T-helper 1 cell (primary cell): ENCODE measurements at places on chromosomes 5 and 9.

GRCh38 chr5:31934156-31934555 lies 240.0 kb downstream of the GOLPH3 start:
- no peak for DNase-seq

DNA sequence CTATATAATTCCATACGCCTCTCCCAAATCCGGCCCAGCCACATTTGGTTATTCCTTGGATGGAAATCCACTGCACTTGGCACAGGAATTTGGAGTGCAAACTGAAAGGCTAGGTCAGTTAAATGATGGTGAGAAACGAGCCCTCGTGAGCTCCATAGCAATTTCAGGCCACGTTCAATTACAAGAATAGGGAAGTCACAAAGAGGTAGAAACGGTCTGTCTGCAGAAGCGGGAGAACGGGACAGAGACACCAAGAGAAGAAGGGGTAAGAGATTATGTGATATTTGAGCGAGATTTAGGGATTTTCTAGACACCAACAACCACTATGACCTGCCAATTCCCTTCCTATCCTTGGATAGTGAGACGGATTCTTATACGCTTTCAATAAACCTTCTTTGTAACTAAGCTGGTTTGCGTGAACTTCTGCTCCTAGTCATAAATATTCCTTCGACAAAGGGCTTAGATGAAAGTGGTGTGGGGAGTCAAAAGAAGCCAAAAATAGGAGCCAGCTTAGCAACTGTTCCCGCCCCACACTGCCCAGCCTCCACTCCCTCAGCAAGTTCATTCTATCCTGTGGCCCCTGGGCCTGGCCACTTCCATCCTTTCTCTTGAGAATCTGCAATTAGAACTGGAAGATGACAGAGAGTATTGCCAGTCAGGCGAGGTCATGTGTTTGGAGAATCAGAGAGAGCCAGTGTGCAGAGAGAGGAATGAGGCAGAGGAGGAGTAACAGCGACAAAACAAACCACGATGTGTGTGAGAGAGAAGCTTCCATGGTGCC lies 118.4 kb downstream of the ZNF608 start:
- no peak for DNase-seq

- DNase-seq, result no peak
Observed at GRCh38 chr9:9286001-9286400, 1326.8 kb downstream of the PTPRD start.

GRCh38 chr9:79610019-79610631 lies 38.4 kb downstream of the TLE4 start:
- DNase-seq, result no peak

DNA sequence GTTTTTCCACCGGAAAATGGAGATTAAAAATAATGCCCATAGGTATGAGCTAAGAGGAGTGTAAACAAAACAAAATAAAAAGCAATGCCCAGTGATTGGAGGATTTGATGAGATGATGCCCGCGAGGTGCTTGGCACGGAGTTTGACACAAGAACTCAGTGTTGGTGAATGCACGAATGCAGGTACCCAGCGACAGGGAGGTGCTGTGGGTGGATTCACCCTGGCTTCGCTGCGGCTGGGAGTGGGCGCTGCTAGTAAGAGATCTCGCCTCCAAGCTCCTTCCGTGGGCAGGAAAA lies 526 bp upstream of the STXBP1 start:
- DNase-seq, result no peak

DNA sequence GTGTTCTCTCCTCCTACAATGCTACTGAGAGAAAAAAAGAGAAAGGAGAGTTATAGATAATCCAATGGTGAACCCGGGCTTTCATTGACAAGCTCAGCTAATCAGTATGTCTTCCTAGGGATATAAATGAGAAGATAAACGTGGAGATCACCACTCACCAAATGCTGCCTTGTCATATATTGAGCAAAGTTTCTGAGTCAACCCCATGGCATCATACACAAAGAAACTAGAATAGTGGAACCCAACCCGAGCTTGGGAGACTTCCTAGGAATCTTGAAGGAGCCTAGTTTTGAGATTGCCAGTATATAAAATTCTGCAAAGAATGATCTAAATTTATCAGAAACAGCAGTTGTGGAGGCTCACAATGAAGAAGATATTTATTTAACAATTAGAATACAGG lies 47.8 kb downstream of the PTPN3 start:
- no peak for DNase-seq

DNA sequence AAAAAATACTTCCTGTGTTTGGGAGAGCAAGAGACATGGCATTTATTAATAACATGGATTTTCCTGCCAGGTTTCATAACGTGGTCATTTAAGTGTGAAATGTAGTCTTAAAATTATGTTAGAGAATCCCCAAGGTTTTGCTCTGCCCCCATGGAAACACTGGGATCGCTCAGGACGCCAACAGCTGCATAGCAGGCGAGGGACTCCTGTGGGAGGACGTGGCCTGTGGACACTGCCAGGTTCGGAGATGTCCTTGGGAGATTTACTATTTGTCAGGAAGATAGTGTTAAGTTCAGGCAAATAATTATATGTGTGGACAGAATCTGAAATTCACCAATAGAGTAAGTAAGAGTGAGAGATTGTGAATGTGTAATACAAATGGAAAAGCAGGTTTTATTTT lies 977 bp downstream of the BTNL9 start:
- no peak for DNase-seq

GRCh38 chr5:87405472-87406155 lies 7.1 kb downstream of the CCNH start:
- no peak for DNase-seq

GRCh38 chr5:108531367-108532128 lies 149.7 kb upstream of the FBXL17 start:
- DNase-seq, result no peak

- no peak for DNase-seq
Observed at GRCh38 chr5:78591972-78592700, 56.4 kb downstream of the LHFPL2 start.

DNA sequence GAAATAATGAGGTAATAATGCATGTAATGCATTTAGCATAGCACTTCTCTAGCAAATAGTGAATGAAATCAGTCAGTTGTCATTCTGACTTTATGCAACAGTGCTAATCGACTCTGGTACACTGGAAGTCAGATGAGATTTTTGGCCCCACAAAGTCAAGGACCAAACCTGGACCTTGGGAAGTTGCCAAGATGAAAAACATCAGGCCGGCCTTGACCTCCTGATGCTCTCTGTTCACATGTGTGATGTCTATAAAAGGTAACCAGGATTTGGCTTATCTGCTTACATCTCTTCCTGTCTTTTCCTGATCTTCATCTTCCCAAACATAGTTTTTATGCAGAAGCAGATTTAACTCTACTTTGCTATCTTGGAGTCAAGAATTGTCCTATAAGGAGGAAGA lies 39.5 kb downstream of the SLC22A5 start:
- no peak for DNase-seq

- DNase-seq, result no peak
Observed at GRCh38 chr9:133113949-133114885, 6.8 kb downstream of the RALGDS start.

DNA sequence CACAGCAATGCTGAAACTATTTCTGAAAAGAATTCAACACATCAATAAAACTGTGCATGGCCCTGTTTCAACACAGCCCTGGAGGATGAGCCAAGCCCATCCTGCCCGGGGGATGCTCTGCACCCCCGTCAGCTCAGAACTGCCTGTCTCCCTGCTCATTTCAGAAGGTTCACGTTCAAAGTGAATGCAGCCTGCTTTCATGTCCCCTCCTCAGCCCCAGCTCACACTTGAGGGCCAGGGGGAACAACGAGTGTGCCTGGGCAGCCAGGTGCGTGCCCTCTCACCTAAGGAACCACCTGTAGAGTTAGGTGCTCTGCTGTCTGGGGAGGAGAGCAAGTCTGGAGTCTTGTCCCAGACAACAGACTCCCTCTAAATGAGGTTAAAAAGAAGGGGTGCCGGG lies 348.5 kb upstream of the IRX2 start:
- no peak for DNase-seq

- DNase-seq, result no peak
Observed at GRCh38 chr9:126354887-126355770, 28.5 kb downstream of the MVB12B start.

- no peak for DNase-seq
Observed at GRCh38 chr5:36647046-36647445, 40.6 kb downstream of the SLC1A3 start.

- DNase-seq, result no peak
Observed at GRCh38 chr9:35666045-35666444, 1.1 kb upstream of the ARHGEF39 start.

GRCh38 chr5:60992871-60993270 lies 47.9 kb downstream of the NDUFAF2 start:
- DNase-seq, result no peak

GRCh38 chr5:124849774-124850173 lies 103.3 kb upstream of the ZNF608 start:
- DNase-seq, result no peak

GRCh38 chr5:173454361-173454735 lies 126.1 kb upstream of the STC2 start:
- DNase-seq, result no peak

GRCh38 chr5:36644727-36645126 lies 38.3 kb downstream of the SLC1A3 start:
- no peak for DNase-seq

- no peak for DNase-seq
Observed at GRCh38 chr9:130607640-130608420, 28.5 kb downstream of the FUBP3 start.

GRCh38 chr9:86795047-86795442 lies 152.3 kb downstream of the GAS1 start:
- no peak for DNase-seq

DNA sequence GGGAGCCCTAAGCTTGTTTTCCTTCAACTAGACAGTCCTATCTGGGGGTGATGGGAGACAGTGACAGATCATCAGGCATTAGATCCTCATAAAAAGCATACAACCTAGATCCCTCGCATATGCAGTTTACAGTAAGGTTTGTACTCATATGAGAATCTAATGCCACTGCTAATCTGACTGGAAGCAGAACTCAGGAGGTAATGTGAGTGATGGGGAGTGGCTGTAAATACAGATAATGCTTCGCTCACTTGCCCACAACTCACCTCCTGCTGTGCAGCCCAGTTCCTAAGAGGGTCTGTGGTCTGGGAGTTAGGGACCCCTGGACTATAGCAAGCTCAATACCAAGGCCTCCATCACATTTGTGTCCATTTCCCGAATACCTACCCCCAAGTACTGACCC lies 260.5 kb downstream of the CDK5RAP2 start:
- DNase-seq, result no peak

DNA sequence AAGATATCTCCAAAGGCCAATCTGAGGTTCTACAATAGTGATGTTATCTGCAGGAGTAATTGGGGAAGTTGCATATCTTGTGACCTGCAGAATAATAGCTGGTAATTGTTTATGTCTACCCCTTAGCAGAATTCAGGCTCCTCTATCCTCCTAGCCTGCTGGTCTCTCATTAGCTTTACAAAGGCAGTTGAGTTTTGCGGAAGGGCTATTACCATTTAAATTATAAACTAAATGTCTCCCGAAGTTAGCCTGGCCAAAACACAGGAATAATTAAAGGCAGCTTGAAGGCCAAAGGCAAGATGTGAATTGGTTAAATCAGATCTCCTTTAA lies 168.7 kb downstream of the TTC39B start:
- no peak for DNase-seq

DNA sequence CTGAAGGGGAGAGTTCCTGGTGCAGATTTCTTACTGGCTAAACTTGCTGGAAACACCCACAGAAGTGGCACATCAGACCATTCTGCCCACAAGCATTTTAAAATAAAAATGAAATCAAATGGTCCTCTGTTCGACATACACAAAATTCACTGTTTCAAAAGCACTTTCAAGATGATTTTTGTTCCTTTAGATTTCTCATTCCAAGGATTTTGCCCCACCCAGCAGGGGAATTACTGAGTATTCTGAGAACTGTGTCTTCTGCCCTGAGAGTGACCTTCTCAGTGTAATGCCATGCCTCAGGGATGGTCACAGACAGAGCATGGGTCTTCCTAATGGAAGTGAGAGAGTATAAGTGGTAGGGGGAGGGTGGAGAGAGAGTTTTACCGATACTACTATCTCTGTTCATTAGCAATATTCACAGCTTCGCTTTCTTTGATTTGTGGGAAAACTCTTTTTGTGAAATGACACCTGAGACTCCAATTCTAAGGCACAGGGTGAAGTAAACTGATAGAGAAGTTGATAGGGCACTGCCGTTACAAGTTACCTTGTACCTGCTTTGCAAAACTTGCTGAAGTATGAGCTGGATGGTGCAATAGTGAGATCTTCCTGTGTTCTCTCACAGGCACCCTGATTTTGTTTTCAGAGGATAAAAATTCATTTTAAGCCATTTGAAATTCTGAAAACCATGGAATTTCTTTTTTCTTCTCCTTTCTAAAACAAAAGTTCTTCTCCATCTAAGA lies 95.8 kb upstream of the CD180 start:
- DNase-seq, result no peak

GRCh38 chr5:167770461-167770860 lies 521.0 kb upstream of the WWC1 start:
- DNase-seq, result no peak

DNA sequence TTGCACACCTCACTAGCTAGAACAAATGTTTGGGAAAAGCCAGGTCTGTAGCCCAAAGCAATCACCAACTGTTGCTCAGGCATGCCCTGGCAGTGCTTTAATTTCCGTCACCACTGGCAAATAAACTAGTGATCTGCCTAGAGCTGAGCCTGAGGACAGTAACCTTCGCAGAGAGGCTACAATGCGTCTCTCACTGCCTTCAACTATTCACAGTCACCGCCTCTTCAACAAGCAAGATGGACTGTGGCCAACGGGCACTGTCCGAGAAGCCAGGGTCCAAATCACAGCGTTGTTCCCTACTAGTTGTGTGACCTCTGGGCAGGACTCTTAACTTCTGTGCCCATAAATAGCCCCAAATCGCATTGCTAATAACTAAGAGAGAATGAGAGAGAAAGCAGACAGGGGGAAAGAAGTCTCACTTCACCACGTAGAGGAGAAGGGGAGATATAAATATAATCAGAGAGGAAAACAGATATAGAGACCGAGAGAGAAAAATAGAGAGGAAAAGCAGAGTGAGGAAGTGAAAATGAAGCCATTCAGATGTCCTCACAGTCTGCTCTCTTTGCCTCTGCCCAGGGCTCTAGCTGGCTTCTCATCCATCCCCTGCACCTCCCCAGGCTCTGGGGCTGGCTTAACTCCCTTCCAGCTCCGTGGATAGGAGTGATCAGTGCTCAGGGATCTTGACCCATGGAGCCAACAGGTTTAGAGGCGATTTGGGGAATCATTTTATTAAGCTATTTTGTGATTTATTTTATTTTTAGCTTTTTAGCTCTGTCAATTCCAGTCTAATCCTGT lies 157.9 kb downstream of the ZDHHC21 start:
- no peak for DNase-seq
